Stimulated activated CD4-positive, alpha-beta T cell treated with anti-CD3 and anti-CD28 coated beads, Interleukin-1b, Interleukin-23, amount 100 ng/mL, for 1 hour (primary cell): ENCODE measurements at places on chromosomes 1 and 21.

- no peak for DNase-seq
Measured at GRCh38 chr1:67407498-67407897, 22.7 kb downstream of the SERBP1 start.

GRCh38 chr1:9238550-9238949, 4.0 kb downstream of the H6PD start:
- DNase-seq: no peak

GRCh38 chr1:23732363-23733224, 10.7 kb upstream of the ELOA start:
- DNase-seq: no peak

- DNase-seq: no peak
Measured at GRCh38 chr1:211328866-211329475, 2.3 kb downstream of the TRAF5 start.

DNA sequence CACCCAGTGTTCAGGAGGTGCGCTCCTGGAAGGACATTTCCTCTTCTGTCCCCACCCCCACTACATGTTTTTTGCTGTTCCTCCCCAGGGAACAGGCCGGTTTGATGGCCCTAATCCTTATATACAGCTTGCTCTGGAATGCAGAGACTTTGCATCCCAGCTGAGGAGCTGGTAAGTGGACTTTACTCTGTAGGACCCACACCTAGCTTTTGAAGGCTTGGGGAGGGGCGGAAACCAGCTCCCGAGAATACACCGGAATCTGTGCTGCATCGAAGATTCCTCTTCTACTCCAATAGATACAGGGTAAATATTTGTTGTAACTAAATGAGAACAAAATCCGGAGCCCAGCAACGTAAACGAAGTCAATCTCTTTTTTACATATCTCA, 1.2 kb upstream of the CGN start:
- DNase-seq: no peak

DNA sequence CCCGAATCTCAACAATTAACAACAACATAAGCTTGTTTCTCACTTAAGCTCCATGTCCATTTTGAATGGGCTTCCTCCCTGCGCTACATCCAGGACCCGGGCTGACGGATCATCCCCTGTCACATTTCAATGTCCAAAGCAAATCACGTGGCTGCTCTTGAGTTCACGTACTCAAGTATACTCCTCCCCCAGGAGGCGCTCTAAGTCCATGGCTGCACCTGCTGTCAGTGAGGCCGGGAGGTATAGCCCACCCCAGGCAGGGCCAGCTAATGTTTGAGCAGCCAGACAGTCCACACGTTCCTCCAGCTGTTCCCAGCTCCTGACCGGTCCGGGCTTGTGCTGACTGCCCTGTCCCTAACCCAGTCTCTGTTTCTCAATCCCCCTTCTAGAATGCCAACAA, 220.8 kb downstream of the SLC35F3 start:
- no peak for DNase-seq

DNA sequence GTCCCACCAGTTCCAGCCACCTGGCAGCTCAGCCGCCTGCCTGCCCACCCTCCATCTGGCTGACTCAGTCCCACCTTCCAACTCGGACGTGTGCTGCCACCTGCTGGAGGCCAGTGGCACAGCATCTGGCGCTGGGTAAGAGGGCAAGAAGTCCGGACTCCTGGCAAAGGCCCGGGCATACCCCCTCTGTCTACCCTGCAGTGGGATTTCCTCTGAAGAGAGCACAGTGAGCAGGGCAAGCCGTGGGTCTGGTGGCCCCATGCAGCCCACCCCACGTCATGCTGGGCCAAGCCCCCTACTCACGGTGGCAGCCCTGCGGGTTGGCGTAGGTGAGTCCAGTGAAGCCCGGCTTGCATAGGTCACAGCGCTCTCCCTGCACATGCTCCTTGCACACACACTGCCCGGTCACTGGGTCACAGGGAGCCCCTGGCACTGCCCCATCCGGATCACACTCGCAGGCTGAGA, 24.5 kb downstream of the LAMB3 start:
- DNase-seq: peak; percentile 33

- no peak for DNase-seq
Measured at GRCh38 chr1:185539277-185539943, 194.8 kb upstream of the HMCN1 start.

DNA sequence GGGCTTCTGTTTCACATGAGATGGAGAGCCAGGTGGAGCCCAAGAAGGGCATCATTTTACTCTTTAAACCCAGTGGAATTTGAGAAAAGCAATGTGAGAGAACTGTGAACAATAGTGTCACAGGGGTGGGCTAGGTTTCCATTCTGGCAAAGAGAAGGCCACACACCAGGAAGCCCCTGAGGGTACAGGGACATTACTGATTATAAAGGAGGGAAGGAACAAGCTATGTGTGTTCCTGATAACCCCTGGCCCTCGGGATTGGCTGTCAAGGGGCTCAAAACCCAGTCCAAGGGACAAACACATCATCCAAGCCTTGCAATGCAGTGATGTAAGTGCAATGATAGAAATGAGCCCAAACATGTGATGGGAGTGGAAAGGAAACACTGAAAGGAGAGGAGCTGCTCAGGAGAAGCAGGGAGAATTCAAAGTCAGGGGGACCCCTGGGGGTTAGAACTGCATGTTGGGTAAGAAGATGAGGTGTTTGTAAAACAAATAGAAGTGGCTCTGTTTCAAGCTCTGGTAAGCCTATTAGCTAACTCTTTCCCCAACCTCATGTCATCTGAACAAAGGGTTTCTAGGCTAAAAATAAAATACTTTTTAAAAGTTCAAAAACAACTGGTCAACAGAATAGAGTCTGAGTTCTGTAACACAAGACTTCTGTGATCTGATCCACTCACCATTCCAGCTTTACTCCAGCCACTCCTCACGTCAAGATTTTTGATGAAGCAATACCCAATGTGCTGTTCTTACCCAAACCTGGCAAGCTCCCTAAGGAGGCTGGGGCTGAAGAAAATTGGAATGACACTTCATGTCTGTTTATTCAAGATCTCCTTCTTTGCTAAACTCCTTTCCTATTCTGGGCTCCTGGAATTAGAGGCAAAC, 51.1 kb upstream of the IL12RB2 start:
- DNase-seq: no peak

- no peak for DNase-seq
Measured at GRCh38 chr1:55153031-55153430, 62.1 kb downstream of the USP24 start.

- DNase-seq: no peak
Measured at GRCh38 chr1:153397924-153398651, 7.2 kb upstream of the S100A8 start.

DNA sequence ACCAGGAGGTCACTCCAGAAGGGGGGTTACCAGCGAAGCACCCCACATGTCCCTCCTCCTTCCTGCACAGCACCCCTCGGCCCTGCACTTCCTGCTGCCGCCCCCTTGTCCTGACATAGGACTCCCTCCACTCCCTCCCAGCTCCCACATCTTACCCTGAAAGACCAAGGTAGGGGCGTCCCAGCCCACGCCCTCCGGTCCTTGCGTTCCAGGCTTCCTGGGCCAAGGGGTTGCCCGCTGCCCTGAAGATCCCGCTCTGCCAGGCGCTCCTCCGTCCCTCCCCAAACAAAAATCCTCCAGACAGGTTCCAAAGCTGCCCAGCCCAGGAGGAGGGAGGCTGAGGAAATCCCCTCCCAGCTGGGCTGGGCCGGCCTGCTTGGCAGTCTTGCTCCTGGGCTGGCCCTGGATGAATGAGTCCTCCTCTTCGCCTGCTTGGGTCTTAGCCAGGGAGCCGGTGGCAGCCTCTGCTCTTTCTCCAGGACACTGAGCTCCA, at the start of gene RHBDL2:
Gene RHBDL2 (minus strand): TSS at position 304 of the 493 bp plus-strand sequence. CDS start 22,618 bp downstream, outside the sequence.
- no peak for DNase-seq

DNA sequence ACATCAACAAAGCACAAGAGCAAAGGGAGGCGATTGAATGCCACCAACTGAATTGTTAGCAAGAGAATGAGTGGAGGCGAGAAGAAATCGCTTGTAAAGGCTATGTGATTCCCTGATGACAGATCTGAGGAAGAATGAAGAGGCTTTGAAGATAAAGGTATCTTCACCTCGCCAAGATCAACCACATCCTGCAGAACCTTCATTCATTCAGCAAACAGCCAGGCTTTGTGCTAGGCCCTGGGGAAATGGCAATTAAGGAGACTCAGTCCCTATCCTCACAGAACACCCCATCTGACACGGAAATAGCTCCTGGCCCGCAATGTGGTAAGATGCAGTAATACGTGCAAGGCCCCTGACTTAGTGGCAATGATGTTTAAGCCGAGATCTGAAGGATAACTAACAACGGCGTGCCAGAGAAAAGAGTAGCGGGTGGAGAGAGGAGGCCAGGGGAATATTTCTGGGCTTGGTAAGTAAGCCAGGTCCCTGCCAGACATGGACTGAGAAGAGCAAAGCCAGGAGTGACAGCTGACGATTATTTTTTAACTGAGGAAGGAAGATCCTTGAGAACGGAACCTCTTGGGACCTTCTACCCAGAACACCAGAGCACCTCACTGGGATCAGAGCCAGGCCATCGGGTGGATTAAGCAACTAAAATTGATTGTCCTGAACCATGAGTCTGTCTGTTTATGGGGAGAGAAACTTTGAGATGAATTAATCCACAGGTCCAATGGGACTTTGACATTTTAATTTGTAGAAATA, 4.6 kb upstream of the VSIG8 start:
- no peak for DNase-seq

GRCh38 chr1:169390303-169390702, 22.3 kb downstream of the BLZF1 start:
- DNase-seq: no peak

DNA sequence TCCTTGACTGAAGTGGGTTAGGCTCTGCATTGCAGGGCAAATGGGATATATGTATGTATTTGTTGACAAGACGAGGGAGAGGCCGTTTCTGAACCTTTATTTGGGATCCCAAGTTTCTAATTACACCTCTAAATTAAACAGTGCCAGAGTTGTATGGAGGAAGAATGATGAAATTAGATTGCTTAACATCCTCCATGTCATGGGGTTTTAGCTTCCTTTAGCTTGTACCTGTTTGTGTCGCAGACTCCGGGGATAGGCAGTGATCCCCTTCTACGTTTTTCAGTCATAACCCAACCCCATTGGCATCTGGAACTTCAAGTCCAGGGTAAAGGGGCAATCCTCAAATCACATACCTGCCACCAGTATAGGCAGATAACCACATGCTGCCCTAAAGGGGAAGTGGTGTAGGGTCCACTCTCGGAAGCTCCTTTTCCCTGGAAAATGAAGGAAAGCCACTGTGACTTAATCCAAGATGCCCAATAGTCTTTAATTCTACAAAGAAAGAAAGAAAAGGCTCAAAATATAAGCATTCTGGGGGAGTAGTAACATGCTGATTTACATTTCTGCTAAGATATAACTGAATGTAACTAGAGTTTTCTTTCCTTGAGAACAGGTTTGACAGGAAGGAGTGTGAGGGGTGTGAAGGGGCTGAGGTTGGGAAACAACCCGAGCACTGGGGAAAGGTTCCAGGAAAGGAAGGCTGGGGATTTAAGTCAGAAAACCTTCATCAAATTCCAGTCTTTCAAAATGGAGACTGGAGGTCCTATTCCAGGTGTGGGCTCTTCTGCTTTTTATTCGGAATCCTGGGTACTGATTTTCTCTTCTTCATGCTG, 77.6 kb downstream of the RGL1 start:
- DNase-seq: no peak

DNA sequence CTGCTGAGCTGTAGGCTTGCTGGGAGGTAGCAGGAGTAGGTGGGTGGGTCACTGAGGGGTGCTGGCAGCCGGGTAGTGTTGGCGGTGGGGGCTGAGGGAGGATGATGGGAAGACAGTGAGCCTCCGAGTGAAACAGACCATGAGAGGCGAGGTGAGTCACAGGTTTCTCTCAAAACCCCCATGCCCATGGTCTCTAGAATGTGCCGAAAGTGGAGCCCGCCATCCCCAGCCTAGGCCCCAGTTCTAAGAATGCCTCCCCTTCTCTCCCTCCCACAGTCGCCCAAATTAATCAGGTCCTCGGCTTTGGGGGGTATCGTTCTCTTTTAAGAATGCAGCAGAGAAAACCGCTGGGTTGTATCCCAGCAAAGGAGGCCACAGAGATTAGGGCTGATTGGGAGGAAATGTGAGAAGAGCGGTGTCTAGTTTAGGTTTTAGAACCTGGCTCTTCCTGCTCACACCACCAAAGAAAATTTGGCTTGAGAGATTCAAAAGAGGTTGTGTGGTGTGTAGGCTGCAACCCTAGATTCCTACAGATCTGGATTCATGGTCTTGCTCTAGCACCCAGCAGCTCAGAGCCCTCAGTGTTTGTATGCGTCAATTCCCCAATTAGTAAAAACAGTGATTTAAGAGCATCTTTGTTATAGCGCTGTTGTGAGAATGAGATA, 27.7 kb upstream of the IL19 start:
- no peak for DNase-seq

DNA sequence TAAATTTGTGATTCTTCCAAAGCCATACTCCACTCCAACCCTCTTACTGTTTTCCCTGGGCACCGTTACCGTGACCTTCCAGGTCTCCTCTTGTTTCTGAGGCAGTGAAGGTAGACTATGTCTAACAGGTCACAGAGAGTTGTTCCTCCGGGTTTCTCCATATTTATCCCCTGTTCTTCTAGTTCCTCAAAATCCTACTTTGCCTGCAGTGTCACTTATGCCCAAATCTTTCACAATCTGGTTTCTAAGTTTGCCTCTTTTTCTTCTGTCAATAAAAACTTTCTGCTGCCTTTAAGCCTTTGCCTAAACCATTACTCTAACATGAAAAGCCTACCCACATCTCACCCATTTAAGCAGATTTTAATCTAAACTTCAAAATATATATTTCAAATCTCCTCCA, 87.7 kb downstream of the C4BPA start:
- no peak for DNase-seq

- no peak for DNase-seq
Measured at GRCh38 chr1:68544651-68545050, 47.8 kb upstream of the DEPDC1 start.

DNA sequence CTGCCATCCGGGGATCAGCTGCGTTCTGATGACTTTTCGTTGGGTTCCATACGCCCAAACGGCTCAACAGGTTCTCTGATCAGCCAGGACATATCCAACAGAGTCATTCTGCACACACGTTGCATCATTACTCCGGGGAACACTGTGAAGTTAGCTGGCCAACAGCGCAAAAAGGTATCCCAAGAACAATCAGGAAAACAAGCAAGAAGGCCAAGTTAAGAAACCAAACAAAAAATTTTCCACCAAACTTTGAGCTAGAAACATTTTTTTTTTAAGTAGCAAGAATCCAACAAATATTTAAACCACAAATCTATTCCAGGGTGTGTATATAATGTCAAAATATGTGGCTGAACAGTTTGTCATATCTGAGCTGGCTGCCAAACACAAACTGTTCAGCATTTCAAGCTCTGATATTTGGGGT, 29.2 kb downstream of the NID1 start:
- DNase-seq: no peak
